ENCODE measurements at places on chromosomes 2 and 18. TPM values are rescaled to one million over a fixed set of nuclear protein-coding genes. Genes with fewer than 3 reads are reported as not detected.

The AGPS gene
- total RNA-seq, result 52.0 TPM

GRCh38 chr18:12435867-12436266, 28.1 kb downstream of the PRELID3A start:
- no peaks in the 10 kb centered on the region for H3K27me3 ChIP-seq
- no peak overlapping the region for H3K27ac ChIP-seq
- H3K4me1 ChIP-seq, result no peaks in the 10 kb centered on the region
- H3K4me3 ChIP-seq, result no peak overlapping the region

DNA sequence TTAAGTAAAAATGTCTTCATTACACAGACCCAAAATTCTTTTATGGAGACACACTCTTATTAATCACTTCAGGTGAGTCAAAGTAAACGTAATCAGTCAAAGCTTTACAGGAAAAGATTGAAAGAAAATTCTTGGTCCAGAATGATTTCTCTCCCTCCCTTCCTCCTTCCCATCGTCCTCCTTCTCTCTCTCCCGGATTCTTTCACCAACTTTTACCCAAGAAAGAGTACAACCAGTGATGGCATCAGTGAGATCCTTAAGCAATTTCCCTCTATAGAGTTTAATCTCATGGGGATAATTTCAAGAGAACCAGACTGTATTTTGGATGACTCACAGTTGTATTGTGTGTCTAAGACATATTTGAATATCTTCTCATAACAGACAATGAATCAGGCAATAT, 258.1 kb downstream of the ALK start:
- no peaks in the 10 kb centered on the region for H3K4me1 ChIP-seq
- no peaks in the 10 kb centered on the region for H3K36me3 ChIP-seq
- no peak for DNase-seq
- H3K27me3 ChIP-seq, result peaks cover 3% of the 10 kb centered on the region
- H3K27ac ChIP-seq, result no peak overlapping the region

The HJURP gene
- 129 TPM for total RNA-seq

DNA sequence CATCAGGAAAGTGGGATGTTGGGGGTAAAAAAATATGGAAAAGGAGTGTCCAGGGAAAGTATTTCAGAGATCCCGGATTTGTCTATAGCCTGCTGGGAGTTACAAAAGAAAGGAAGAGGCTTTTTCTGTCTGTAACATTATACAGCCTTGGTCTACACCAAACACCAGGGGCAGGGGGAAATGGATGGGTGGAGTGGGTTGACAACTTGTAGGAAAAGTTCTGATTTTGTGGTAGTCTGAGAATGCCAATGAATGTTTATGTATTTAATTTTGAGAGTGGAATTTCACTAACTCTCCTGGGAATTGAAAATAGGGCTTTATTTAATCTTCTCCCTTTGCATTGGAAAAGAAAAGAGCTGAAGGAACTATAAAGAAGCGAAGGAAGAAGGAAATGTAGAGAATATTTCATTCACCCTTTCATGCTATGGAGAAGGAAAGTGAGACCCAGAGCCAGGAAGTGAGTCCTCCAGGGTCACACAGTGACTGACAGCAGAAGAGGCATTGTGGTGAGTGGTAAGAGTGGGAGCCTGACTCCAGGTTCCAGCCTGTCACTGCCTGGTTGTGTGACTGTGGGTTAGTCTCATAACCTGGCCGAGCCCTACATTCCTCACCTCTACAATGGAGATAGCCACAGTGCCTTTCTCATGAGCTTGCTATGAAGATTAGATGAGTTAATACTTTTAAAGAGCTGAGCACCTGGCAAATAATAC, 346.3 kb upstream of the TNP1 start:
- no peak overlapping the region for H3K4me3 ChIP-seq
- H3K36me3 ChIP-seq, result no peaks in the 10 kb centered on the region
- no peak overlapping the region for H3K27ac ChIP-seq
- H3K27me3 ChIP-seq, result peaks cover 20% of the 10 kb centered on the region
- no peaks in the 10 kb centered on the region for H3K4me1 ChIP-seq

The DNER gene
- not detected for total RNA-seq

The NETO1 gene
- total RNA-seq, result not detected

GRCh38 chr18:27114842-27115241, 70.3 kb downstream of the CHST9 start:
- no peaks in the 10 kb centered on the region for H3K27me3 ChIP-seq
- no peak for DNase-seq
- H3K4me1 ChIP-seq, result no peaks in the 10 kb centered on the region
- no peak overlapping the region for H3K27ac ChIP-seq

The LINC00305 gene
- total RNA-seq, result not detected

DNA sequence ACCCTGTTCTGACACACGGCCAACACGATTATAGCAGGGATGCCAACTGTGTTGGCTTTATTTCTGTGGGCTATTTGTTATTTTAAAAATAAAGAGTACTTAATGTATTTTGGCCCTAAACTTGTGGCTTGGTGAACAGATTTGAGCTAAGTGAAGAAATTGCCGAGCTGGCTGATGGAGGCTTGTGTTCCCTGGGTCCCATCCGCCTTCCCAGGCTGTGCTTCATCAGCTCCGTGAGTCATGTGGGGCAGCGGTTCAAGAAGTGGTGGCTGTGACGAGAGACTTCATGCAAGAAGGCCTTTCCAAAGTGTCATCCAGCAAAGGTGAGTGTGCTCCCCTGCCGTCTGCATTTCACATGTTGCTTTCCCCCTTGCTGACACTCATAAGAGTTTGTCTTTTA, 73.6 kb upstream of the NCK2 start:
- H3K4me1 ChIP-seq, result peaks cover 13% of the 10 kb centered on the region

Measured in activated CD4-positive, alpha-beta memory T cell treated with anti-CD3 and anti-CD28 coated beads, Interleukin-2, amount 10 ng/mL, durations not matched to agents 7 days and 5 days (primary cell).